ENCODE measurements at places on chromosomes 1 and 21.
A peak's percentile ranks its signal among the peaks of the same experiment; 100 is the strongest.

DNA sequence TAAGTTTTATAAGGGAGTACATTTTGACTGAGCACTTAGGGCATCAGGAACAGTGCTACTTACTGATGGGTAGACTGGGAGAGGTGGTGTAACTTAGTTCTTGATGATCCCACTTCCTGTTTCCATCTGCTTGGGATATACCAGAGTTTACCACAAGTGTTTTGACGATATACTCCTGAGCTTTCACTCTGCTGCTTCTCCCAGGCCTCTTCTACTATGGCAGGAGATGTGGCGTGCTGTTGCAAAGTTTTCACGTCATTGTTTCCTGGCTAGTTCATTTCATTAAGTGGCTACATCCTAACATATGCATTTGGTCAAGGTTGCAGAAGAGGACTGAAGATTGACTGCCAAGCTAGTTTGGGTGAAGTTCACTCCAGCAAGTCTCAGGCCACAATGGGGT lies 41.3 kb upstream of the LAMC2 start:
- DNase-seq: no peak

DNA sequence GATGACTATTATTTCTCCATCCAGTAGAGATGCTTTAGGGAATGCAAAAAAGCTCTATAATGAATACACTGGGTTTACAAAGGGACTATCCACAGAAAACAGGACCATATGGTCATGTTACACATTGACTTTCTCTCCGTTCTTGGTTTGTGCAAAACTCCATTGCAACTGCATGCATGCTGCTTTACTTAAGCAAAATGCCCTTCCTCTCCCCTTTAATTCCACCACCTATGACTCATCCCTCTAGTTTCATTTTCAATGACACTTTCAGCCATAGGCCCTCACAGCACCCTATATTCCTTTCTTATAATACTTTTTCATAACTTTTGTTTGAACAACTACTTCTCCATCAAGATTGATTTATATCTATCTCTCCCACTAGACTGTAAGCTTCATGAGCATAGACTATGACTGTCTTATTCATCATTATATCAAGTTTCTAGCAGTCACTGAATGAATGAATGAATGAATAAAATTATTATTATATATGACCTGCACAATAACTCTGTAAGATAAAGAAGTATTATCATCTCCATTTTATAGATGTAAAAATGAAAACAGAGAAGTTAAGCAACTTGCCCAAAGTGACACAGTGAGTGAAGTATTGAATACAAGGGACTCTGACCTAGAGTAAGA lies 248.9 kb downstream of the PLPP3 start:
- no peak for DNase-seq

DNA sequence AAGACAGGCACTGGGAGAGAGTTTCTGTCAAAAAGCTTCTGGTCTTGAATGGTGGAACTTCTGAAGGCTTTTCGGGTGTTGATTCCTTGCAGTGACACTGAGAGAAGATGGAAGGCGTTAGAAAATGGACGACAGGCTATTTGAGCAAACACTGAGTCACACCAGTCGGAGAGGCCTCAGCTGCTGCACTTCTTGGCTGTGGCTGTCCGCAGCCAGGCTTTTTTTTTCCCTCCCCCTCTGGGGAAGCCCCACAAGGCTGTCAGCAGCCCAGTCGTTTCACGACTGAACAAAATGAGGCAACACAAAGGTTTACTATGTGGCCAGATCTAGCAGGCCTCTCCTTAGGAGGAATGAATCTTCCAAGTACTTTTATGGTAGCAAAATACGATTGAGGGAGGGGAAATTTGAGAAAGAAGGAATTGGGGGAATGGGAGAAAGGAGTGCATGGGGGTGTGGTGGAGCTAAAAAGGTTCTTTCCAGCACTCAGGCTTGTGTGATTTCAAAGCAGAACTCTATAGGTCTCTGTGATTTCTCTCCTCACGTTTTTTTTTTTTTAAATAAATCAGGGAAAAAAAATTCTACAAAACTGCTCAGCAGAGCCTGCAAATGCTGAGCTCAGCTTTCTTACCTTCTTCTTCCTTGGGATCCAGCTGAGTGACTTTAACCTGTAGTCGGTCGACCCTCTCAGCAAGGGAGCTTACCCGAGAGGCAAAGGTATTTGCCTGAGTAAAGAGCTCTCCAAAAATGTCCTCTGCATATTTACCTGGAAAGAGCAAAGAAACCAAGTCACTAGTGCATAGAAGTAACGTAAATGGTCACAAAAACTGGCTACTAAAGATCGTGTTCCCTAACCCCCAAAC lies 26.1 kb downstream of the GPR3 start:
- peak; percentile 78 for DNase-seq

- DNase-seq: no peak
These were observed 267.2 kb upstream of the SGIP1 start for GRCh38 chr1:66266756-66267155.

- DNase-seq: peak; percentile 87
These were observed 85.6 kb downstream of the STUM start for GRCh38 chr1:226634166-226634588.

- DNase-seq: no peak
These were observed 23.2 kb upstream of the CLDN17 start for GRCh38 chr21:30189773-30190172.

- no peak for DNase-seq
These were observed 30.8 kb downstream of the GADD45A start for GRCh38 chr1:67715819-67716218.

DNA sequence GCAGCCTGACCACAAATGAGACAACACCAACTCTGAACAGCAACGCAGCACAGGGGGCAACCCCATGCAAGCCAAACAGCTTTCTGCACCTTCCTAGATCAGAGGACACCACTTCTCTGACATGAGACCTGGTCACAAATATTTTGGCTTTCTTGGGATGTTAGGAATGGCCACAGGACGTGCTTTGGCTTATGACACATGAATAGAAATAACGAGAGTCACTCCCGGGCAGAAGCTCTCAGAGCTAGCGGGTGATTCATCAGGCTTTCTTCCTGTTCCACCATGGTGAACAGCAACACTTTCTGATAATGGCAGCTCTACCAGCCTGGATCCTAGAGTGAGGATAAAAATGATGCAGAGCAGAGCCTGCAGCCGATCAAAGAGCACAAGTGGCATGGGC lies 39.4 kb downstream of the PAFAH2 start:
- no peak for DNase-seq

- DNase-seq: no peak
These were observed 174.7 kb downstream of the LBR start for GRCh38 chr1:225253173-225253572.

DNA sequence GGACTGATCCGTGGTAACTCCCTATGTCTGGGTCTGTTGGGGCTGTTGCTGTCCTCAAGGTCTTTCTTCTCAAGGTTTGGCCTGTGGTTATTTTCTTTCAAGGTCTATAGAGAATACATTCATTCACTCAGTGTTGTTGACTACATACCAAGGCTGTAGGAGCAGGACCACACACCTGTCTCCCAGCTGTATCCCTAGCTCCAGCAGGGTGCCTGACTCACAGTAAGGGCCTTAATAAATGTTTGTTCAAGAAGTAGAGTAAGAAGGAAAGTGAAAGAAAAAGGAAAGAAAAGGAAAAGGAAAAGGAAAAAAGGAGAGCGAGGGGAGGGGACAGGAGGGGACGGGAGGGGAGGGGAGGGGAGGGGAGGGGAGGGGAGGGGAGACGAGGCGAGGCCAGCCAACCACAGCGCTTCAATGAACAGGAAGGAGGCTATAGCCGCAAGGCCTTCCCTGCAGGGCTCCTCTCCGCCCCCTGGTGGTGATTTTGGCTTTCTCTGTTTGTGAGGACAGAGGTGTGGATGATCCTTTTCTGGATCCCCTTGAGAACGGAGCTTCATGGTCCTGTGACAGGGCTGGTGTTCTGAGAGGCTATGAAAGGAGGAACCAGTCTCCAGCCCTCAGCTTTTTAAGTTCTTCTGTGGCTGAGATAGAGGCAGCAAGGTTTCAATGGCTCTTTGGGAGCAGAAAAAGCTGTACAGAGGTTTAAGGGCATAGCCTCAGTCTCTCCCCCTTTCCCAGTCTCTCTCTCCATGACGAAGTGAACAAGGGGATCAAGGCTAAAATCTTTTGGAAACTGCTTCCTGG lies 30.6 kb upstream of the LCE5A start:
- DNase-seq: no peak

DNA sequence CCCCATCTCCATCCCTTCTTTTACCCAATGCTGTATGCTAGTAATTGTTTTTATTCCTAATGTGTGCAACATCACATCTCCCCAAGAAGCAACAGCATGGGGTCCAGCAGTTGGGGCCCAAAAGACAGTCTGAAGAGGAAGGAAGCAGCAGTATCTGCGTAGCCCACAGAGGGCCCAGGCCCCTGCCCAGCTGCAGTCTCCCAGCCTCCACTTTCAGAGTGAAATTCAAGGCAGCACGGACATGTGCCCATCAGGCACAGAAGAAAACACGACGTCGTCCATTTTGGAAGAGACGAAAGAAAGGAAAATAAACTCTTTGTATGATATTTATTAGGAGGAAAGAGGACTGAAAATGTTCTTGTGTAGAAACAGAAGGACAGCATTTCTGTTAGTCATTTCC lies 37.4 kb downstream of the NCF2 start:
- no peak for DNase-seq

DNA sequence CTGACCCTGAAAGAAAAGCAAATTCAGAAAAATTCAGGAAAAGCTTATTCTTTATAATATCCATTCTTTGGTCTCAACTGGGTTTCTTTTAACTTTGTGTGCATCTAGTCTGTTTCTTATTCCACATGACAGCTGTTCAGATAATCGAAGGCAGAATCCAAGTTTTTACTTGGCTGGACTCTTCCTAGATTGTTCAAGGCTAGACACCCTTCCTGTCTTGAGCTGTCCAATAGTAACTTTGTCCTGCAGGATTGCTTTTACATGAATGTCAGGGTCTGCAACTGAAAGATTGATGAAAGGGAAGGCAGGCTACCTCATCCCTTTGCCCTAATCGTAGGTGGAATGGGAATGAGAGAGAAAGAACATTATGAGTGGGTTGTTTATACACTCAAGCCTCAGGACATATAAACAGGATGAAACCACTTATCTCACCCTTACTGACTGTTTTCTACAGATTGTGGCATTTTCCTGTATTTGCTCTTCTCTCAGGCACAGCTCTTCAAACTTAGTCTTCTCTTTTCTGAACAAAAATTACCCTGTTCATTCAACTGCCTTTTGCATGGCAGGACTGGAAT lies 76.9 kb downstream of the LEPR start:
- no peak for DNase-seq

GRCh38 chr1:159895286-159895685 lies 4.7 kb downstream of the CFAP45 start:
- DNase-seq: no peak

GRCh38 chr1:39717809-39718208 lies 20.9 kb upstream of the PPIE start:
- DNase-seq: no peak

GRCh38 chr21:22796147-22796546 lies 1797.9 kb downstream of the NCAM2 start:
- DNase-seq: no peak

DNA sequence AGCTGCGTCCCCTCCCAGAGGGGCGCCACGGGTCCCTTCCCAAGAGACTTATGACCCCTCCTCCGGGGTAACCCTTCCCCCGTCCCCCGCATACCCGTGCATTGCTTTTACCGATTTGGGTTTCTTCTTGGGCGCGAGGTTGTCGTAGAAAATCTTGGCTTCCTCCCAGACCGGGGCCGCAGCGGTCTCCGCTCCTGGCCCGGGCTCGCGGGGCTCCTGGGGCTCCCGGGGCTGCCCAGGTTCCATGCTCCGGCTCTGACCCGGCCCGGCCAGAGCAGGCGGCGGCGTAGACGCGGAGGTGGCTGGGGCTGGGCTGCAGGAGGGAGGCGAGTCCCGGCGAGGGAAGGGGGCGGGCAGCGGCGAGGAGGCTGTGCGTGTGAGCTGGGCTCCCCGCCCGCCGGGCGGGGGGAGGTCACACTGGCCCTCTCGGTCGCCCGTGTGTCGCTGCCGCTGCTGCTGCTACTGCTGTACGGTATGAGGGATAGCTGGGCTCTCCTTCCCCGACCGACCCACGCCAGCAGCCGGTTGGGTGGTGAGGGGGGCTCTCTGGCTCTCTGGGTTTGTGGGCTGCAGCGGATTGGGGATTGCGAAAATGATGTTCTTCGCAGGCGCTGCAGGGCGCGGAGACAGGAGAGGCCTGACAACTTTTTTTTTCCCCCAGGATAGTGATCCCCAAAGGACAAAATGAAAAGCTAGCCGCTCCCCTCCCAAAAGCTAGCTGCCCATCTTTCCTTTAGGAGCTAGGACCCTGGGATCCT lies at the start of gene NT5C1A:
TSS of gene NT5C1A (minus strand) at position 315 of the 758 bp plus-strand sequence. CDS start at position 246, 69 bp downstream.
- DNase-seq: no peak

DNA sequence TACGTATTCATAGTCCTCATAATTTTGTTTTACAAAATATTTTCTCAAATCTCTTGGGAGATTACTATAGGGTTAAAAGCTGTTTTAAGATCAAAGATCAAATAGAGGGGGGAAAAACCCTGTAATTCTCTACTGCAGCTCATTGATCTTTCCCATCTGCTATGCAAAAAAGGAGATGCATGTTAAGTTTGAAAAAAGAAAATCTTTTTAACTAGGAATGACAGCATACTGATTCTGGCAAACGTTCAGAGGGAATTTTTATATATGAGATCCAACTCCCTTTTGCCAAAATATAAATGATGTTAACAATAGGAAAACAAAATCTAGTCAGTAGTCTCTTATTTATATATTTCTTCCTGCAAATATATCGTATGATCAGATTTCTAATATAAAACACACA lies 69.1 kb downstream of the SMYD3 start:
- DNase-seq: no peak
